ENCODE measurements at places on chromosomes 6 and 20.

DNA sequence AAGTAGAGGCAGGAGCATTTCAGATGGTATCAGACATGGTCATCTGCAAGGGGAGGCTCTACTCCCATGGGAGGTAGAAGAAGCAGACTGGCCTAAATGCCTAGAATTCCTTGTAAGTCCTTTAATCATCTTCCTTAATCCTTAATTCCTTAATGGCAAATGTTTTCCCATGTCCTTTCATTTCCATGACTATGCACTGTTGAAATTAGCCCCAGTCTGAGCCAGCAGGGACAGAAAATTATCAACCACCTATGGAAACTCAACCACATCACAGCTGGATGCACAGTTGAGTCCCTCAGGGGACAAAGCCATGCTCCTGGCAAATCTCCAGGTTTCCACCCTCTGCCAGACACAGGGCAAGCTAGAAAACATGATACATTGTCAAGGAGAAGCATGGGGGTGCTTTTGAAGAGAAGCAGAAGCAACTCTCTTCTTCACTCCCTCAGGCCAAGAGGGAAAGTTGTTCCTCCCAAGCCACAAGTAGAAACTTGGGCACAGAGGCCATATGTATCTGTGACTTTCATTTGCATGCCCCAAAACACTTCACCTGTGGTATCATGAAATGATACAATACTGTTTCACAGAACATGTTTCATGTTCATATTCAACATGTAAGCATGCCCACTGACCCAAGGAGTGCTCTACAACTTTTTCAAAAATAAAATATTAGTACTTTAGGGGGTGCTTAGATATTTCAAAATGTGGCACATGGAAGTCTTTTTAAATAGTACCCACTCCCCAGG lies 683.6 kb downstream of the KIF16B start:
- no peak for DNase-seq

GRCh38 chr6:26258212-26258977 lies 106.6 kb upstream of the BTN3A2 start:
- DNase-seq = no peak

DNA sequence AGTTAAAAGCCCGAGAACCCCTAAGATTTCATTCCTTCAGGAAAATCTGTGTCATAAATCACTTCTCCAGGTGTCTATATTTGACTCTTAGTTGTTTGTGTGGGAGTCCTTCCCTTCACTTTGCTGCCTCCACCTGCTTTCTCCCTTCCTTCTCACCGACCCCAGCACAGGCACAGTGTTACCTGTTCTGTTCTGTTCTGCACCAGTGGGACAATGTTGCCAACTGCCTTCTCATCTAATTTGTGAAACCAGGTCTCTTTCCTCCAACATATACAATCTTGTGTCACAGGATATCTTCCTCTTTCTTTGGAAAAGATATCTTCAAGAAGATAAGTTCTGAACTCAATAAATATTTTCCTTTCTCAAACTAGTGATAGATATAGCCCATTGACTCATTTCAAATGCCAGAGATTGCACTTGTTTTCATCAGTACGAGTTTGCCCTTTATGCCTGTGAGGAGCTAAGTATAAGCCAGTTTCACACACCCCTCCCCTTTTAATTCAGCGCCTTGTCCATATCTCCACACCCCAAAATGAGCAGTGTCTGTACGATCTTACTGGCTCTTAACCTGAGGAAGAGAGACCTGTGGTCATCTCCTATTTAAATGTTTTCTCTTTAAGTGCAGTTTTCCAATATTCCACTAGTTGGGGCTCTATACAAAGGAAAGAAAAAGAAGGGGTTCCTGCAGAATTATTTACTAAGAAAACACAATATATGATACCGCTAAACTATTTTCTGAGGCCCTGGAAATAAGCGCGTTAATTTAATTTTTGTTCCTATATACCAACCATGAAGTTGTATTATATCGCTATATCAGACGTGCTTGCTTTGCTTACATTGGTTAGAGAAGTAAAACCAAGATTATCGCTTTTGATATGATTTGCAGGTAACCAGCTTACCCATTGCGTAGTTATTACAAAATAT lies 81.6 kb upstream of the PREP start:
- peak; percentile 22 for DNase-seq

- no peak for DNase-seq
These were observed 213.9 kb downstream of the SOD2 start for GRCh38 chr6:159479146-159479545.

DNA sequence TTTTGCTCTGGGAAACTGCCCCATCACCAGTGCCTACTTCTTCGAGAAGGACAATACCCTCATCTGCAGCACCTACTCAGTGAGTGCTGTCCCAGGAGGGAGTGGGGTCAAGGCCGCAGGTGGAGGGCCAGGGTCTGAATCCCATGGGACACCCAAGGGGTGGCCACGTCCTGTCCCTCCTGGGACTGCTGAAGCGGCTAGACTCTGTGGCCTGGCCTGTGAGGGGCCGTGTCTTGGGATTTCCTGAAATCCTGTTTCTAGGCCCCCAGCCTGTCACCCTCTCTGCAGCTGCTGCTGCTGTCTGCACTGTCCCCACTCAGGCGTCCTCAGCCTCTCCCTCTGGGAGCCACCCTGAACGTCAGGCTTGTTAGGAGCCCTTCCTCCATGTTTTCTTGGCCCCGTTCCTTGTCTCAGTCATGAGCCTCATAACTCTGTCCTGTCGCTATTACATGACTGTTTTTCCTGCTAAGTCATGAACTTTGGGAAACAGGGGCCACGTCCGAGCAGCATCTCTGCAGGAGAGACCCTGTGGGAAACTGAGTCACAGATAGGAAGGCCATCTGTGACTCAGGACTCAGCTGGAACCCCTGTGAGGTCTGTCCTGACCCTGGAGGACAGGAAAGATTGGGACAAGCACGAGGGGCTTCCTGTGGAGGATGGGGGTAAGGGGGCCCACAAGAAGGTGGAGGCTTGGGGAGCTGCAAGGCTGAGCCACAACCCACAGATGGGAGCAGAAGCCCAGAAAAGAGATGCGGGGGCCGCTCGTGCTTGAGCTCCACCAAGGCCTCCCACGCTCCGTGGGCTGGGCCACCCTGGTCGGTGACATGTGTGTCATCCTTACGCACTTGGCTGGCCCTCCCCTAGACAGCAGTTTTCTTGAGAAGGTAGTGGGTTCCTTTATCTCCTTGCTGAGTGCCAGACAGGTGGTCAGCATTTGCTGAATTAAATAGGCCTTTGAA lies 49.9 kb downstream of the EFCAB8 start:
- DNase-seq = no peak

- no peak for DNase-seq
These were observed 59.2 kb upstream of the FNDC1 start for GRCh38 chr6:159110013-159110412.

- DNase-seq = no peak
These were observed 90.0 kb downstream of the TBX18 start for GRCh38 chr6:84674395-84674794.

DNA sequence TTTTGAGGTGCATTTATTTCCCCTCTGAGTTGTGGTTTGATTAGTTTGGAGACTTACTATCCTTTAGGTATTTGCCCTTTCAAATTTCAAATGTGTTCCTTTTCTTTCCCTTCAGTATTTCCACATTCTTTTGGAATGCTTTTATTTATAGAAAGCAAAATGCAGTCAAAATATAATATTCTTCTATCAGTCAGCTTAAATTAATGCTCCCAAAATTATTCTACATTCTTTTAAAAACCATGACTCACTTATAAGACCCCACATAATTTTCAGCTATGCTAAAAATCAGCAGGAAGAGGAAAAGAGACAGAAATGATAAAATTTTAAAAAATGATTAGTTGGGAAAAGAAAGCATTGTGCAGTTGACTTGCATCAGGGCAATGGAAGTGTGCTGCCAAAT lies 180.0 kb upstream of the SMLR1 start:
- no peak for DNase-seq

DNA sequence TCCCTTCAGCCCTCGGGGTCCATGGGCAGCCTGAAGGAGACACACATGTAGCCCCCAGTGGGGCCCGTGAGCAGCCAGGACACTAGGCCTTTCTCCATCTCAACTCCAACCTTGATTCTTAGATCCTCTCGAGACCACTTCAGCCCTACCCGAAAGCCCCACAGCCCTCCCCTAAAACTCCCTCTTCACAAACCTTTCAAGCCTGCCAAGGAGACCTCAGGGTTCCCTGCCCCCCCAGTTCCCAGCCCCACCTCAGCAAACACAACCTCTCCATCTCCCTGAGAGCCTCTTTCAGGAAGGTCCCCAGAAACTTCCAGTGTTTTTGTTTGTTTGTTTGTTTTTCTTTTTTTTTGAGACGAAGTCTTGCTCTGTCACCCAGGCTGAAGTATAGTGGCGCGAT lies 11.1 kb downstream of the COL11A2 start:
- DNase-seq = no peak

DNA sequence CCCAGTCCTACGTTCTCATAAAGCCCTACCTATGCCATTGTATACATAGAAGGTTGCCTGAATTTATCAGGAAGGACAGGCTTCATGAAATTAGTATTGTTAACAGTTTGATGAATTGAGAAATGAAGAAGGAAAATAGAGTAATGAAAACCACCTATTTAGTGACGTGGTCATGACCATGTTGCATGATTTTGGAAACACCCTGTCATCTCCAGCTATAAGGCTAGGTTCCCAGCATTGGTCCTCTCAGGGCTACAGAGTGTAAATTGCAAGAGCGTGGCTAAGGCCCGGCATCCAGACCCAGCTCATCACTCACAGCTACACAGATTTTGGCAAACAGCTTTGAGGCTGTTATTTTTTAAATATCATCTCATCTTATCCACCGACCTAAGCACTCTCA lies 203.6 kb downstream of the MEI4 start:
- no peak for DNase-seq

DNA sequence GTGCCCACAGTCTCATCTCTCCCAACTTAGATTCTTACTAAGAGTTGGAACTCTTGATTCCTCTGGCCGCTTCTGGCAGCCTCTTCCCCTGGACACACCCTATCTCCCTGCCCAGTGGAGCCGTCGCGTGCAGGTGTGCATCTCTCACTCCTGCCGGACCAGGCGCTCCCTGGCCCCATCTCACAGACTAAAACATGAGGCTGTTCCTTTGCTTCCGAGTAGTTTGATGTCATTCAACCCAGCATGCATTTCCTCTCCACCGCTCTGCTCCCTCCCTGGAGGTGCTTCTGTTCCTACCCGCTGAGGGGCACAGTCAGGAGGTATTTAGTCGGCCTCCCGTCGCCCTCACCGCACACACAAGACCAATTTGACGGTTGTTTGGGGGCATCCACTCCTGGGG lies 228.0 kb upstream of the QKI start:
- no peak for DNase-seq

- no peak for DNase-seq
These were observed 24.2 kb downstream of the TBC1D7 start for GRCh38 chr6:13304101-13304500.

- no peak for DNase-seq
These were observed 590.9 kb upstream of the NRSN1 start for GRCh38 chr6:23535101-23535500.

- no peak for DNase-seq
These were observed 12.8 kb downstream of the FASTKD5 start for GRCh38 chr20:3146732-3147341.

DNA sequence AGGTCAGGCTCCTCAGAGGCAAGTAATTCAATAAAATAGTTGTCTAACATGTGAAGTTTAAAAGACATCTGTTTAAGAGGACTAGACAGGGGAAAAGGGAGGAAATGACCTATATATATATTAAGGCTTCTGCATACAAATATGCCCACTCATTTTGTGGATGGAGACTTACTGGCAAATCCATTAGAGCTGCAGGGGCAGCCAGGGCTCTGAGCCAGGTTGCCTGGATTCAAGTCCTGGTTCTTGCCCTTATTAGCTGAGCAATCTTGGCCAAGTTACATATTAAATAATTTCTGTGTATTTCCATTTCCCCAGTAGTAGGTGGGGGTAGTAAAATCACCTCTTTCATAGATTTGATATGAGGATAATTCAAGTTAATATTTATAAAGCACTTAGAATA lies 287.0 kb upstream of the RIMS1 start:
- DNase-seq = no peak

DNA sequence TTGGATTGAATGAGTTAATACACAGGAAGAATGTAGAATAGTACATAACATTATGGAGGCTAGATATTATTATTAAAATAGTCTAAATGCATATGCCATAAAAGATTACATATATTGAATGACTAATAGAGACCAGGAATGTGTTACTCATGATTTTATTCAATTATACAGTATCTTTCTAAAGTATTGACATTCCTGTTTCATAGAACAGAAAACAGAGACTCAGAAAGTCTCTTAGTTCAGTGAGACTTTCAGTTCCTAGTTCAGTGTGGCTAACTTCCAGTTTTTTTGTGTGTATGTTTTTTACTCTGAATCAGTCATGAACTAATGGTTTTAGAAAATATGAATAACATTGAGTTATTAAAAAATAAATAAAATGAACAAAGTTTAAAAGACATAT lies 34.6 kb upstream of the TMEM244 start:
- no peak for DNase-seq

- no peak for DNase-seq
These were observed 203.3 kb downstream of the SLC24A3 start for GRCh38 chr20:19415786-19416185.
